ENCODE measurements at places on chromosomes 2 and 18. TPM values are rescaled to one million over a fixed set of nuclear protein-coding genes. Genes with fewer than 3 reads are reported as not detected.

GAL3ST2 gene
- 0.81 TPM for total RNA-seq

VWC2L gene
- not detected for total RNA-seq

WNT10A gene
- 6.6 TPM for total RNA-seq

ATG16L1 gene
- 156 TPM for total RNA-seq

MEIS1 gene
- not detected for total RNA-seq

NEMP2 gene
- 7.2 TPM for total RNA-seq

DNER gene
- not detected for total RNA-seq

INSIG2 gene
- 11.8 TPM for total RNA-seq

CCDC121 gene
- total RNA-seq = 1.4 TPM

RGPD3 gene
- 0.28 TPM for total RNA-seq

EPC2 gene
- 98.3 TPM for total RNA-seq

SKA1 gene
- total RNA-seq = 0.27 TPM

REG3A gene
- total RNA-seq = not detected

Data from CD8-positive, alpha-beta T cell (primary cell).